Fibroblast of the aortic adventitia (primary cell): ENCODE measurements at places on chromosomes 1 and 21.

DNA sequence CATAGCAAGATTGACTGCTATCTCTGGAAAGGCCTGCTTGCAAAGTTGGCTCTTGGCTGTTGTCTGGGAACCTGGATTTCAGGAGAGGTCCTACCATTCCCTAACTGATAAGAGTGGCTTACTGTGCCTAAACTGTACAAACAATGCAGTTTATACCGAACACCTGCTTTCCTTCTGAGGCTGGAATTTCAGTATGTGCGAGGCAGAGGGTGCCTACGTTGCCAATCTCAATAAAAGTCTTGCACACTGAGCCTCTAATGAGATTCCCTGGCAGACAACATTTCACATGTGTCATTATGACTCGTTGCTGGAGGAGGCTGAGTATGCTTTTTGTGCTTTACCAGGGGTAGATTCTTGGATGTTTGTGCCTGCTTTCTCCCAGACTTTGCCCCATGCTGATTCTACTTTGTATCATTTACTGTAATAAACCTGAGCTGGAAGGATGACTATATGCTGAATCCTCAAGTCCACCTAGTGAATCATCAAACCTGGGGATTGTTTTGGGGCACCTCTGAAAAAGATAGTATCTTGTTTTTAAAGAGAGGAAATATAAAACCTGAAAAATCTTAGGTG is 58.9 kb upstream of the GNG4 start:
- DNase-seq = peak; percentile 37

DNA sequence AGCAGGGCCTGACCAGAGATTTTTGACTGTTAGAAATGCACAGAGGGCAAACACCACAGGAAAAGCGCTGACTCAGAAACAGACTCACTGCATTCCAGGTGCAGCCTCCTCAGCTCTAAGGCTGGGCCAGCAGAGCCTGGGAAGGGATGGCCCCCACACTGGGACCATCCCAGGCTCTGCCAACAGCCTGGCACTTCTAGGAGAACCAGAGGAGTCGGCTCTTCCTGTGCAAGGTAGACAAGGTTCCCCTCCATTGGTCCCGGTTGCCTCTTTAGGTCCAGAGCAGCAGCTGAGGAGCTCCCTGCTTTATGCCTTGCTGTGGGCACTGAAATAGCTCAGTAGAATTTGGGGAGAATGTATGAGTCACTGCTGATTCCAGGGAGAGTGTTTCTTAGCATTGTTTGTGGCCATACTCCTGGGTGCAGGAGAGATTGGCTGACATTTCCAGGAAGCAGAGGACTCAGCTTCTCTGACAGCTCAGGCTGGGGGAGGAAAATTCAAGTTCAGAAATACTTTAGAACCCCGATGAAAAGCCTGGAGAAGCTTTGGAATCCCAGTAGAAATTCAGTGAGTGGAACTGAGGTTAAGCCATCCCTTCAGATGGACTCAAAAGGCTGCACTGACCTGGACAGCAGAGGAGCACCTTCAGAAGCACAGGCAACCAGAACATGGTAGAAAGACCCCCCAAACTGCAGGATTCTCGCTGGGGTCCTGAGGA is 19.7 kb downstream of the PRAMEF1 start:
- peak; percentile 54 for DNase-seq

- peak; percentile 4 for DNase-seq
These were observed 51.8 kb upstream of the FASLG start for GRCh38 chr1:172607145-172607544.

DNA sequence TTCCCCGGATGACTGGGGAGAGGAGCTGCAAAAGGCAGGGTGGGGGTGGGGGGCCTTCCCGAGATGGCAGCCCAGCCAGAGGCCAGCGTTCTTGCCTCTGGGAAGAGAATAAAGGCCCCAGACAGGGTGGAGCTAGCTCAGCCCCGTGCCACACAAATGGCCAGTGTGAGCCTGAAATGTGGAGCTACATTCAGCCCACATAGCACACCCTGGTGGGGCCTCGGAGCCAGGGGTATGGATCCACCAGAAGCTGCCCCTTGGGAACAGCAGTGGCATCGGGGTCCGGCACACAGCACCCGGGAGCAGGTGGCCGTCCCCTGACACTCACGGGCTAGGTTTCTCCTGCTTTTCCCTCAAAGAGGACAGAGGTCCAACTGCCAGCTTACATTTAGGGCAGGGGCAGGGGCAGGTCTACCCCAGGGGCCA is 93.9 kb downstream of the PDE9A start:
- DNase-seq = no peak

DNA sequence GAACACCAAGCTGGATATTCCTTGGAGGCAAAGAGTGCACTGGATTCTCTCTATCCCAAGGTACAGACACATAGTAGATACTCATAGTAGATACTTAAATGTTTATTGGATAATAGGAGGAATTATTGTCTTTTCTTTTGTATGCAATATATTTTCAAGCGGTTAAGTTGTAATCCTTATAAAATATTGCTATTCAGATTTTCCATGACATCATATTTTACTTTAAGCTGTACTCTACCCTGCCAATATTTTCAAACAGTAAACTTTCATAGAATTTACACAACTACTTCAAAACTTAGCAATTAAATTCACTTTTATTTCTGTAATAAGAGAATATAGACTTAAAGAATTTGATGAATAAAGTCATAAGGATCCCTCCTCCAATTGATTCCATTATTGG is 546.5 kb upstream of the CAMK1G start:
- DNase-seq = no peak
